ENCODE measurements at places on chromosomes 3 and 15. TPM values are rescaled to one million over a fixed set of nuclear protein-coding genes. Genes with fewer than 3 reads are reported as not detected.

DNA sequence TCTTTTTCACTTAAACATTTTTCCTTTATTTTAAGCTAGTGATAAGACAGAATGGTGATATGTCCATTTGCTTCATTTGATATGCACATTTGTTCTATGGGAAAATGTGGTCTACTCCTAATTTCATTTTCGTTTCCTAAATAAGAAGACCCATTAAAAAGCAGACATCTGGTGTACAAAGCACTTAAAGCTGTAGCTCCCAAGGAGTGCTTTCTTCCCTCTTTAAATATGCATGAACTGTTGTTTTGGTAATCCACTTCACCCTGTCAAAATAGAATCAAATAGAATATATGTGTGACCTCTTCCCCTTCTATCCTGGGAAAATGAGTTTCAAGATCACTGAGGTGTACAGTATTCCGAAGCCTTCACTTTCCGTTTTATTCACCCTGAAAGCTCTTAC lies 182.8 kb downstream of the ROBO2 start:
- DNase-seq, result no peak

PCLAF gene
- total RNA-seq, result 4.5 TPM

GRCh38 chr3:173501931-173502489 lies 104.5 kb downstream of the NLGN1 start:
- no peak for DNase-seq

SLC28A1 gene
- not detected for total RNA-seq

GRCh38 chr15:85710340-85710842 lies 84.3 kb downstream of the KLHL25 start:
- DNase-seq, result no peak

MEX3B gene
- 1.8 TPM for total RNA-seq

GRCh38 chr15:28945626-28946230 lies 60.0 kb downstream of the APBA2 start:
- no peak for DNase-seq

- DNase-seq, result no peak
Measured at GRCh38 chr3:160837394-160837980, 81.5 kb downstream of the PPM1L start.

DNA sequence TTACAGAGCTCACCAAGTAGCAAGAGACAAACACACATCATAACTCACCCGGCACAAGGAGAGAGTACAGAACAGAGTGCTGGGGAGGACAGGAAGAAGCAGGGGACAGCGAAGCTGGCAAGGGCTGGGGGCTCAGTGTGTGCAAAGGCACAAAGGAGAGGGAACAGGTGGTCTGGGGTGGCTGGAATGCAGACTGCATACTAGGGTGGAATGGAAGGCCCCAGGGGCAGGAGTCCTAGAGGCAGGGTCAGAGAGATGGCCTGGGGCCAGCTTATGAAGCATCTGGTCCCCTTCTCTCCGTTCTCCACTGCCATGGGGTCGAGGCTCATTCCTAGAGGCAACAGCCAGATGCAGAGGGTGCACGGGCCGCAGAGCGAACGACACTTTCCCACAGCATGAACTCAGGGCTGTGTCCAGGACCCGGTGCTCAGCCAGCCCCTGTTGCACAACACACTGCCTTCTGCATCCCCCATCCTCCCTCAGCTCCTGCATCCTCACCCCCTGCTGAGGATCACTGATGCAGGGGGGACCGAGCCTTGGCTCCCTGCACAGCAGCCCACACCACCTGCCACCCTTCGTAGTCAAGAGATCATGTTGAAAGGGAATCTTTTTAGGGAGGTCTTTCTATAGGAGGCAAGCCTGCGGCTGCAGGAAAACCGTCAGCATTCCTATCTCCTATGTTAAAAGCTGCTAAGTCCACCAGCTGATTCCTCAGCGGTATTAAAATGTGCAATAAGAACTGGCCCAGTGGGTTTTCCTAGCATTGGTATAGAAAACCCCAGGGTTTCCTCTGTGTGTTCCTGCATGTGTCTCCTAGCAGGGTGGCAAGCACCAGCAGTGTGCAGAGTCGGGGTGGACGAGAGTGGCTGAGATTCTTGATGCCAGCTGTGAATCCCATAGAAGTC lies 293.5 kb downstream of the UACA start:
- no peak for DNase-seq

DNA sequence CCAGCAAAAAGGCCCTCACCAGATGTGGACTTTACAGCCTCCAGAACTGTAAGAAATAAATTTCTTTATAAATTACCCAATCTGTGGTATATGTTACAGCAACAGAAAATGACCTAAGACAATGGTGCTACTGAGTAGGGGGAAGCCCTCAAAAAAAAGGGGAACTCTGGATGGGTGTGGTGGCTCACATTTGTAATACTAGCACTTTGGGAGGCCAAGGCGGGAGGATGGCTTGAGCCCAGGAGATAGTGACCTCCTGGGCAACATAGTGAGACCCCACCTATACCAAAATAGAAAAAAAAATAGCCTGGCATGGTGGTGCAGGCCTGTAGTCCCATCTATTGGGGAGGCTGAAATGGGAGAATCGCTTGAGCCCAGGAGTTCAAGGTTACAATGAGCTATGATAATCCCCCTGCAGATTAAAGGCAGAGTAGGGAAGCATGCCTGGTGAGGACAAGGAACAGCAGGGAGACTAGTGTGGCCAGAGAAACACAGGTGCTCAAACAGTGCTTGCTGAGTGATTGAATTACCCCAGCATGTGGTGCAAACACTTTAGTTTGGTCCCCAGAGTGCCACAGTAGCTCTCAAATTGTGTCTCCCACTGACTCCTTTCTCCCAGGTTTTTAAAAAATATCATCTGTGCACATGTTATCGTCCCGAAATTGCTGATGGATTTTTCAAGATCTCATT lies 13.9 kb upstream of the USP3 start:
- DNase-seq, result no peak

GRCh38 chr3:109643590-109643989 lies 306.2 kb upstream of the DPPA4 start:
- DNase-seq, result no peak

DNA sequence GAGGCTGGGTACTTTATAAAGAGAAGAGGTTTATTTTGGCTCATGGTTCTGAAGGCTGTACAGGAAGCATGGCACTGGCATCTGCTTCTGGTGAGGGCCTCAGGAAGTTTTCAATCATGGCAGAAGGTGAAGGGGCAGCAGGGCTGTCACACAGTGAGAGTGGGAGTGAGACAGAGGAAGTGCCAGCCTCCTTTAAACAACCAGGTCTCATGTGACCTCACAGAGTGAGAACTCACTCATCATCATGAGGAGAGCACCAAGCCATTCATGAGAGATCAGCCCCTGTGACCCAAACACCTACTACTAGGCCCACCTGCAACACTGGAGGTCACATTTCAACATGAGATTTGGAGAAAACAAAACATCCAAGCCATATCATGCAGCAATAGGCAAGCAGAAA lies 9.3 kb upstream of the RFTN1 start:
- DNase-seq, result no peak

Data from lower lobe of right lung (tissue), 2 donors.